ENCODE measurements at places on chromosomes 5 and 9. TPM values are rescaled to one million over a fixed set of nuclear protein-coding genes. Genes with fewer than 3 reads are reported as not detected.

Gene EGFL7
- total RNA-seq: 42.3 TPM

Gene PCDH12
- not detected for total RNA-seq

Gene BDP1
- total RNA-seq: 30.7 TPM

DNA sequence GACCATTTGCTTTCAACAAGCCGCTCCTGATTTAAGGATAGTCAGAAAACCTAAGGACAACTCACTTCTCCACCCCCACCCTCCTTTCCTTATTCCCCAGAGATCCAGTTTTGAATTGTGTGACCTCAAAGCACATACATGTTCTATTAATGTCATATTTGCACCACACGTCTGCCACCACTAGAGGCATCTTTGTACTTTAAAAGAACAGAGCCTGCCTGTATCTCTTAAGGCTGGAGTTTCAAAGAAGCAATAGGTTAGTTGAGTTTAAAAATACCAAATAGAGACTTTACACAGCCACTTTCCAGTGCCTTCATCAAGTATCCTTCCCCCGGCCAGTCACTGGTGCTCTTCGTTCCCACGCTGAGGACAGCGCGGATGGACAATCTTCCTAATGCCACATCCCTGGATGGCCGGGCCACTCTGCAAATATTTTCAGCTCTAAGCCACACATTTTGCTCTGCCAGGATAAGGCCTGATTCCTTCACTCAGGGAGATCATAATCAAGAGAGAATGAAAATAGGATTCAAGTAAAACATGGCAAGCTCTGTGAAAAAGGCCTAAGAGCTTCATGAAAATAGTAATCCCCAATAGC lies 146.3 kb downstream of the SNCAIP start:
- DNase-seq: no peak

DNA sequence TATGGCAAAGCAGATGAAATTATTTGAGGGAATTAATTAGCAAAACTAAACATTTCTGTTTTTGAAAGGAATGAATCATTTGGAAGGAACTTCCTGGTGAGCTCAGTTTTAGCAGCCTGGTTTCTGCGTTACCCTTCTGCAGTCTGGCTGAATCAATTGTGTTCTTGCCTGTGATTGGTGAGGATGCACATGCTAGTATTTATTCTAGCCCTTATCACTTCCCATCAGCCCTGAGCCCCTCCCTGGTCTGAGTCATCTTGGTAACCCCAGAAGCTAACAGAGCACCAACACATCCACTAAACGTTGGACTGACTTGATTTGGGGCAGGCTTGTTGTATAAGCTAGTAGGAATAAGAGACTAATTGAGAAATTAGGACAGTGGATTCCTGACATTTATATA lies 6.6 kb downstream of the TJP2 start:
- DNase-seq: peak; percentile 78

DNA sequence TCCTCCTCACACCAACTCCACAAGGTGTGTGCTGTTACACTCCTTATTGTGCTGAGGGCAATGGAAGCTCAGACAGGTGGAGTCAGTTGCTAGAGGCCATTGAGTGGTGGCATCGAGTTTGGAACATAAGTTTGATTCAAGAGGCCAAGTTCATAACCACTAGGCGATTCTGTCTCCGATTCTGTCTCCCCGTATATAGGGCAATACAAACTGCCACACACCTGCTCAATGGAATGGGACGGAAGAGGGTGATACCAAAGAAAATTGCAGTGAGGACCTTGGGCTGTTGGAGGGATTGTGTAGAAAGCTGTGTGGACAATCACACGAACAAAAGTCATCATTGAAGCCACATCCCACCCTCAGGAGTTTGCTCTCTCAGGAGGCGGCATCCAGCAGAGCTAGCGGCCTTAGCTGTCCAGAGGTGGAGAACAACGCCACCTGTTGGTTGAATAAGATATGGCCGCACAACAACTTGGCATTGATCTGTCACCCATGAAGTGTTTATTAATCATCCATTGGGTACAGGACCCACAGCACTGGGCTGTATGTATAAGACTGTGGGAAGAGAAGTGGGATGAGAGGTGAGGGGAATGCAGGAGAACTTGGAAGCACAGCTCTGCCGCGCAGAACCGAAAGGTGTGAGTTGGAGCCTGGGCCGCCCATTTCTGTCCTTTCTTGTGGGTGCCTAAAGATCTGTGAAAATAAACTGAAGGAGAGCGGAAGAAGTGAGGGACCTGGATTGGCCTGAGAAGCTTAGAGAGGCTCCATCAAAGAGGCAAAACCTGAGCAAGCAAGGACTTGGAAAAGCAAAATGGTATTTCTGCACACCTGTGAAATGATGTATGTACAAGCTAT lies 16.1 kb upstream of the NEUROG1 start:
- DNase-seq: peak; percentile 43

DNA sequence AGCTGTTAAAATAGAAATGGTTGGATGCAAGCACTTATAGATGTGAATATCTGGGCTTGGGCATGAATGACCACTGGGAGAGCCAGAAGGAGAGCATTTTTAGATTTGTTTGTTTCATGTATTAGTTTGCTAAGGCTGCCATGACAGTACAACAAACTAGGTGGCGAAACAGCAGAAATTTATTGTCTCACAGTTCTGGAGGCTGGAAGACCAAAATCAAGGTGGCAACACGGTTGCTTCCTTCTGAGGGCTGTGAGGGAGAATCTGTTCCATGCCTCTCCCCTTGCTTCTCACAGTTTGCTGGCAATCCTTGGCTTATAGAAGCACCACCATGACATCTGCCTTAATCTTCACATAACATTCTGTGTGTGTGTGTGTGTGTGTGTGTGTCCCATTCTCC lies 20.2 kb upstream of the CDC23 start:
- DNase-seq: no peak

GRCh38 chr5:176779537-176779936 lies 30.8 kb upstream of the UNC5A start:
- no peak for DNase-seq

DNA sequence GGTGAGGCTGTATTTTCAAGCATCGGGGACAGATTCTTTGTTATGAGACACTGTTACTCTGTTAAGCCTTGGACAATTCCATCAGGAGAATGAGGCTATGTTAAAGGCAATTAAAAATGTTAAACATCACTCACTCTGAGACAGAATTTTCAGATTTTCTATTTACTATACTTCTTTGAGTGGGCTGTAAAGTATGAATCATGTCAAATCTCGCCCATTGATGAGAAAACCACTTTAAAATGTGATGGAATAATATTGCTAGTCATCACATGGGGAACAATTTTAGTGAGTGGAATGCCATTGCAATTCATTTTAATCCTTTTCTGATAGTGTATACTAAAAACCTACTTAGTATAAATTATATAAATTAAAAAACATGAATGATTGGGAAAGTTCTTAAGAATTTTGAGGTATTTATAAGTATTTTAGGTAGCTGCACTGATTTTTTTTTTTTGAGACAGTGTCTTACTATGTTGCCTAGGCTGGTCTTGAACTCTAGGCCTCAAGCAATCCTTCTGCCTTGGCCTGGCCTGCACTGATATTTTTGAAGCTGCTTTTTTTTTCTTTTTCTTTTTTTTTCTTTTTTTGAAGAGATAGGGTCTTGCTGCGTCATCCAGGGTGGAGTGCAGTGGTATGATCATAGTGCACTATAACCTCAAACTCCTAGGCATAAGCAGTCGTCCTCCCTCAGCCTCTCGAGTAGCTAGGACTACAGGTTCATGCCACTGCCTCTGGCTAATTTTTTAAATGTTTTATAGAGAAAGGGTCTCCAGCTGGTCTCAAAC lies 73.2 kb downstream of the KIAA1958 start:
- no peak for DNase-seq

GRCh38 chr5:124071039-124071438 lies 559.1 kb downstream of the CSNK1G3 start:
- no peak for DNase-seq

DNA sequence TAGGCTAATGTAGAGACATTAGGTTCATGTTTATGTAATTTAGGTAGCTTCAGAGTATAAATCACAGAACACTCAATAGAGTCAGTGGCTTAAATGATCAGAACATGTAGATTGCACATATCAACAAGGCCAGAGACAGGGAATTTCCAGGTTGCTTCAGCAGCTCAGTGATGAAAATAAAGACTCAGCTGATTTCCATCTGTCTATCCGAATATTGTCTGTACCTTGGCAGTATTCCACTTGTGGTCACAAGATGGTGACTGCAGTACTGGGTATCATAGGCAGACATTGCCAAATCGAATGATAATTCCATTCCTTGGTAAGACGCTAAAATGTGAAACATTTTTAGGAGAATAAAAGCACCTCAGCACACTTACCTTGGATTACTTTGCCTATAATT lies 702.2 kb downstream of the MAT2B start:
- DNase-seq: no peak

- no peak for DNase-seq
These were observed 122.1 kb upstream of the DMAC1 start for GRCh38 chr9:7921545-7922197.

DNA sequence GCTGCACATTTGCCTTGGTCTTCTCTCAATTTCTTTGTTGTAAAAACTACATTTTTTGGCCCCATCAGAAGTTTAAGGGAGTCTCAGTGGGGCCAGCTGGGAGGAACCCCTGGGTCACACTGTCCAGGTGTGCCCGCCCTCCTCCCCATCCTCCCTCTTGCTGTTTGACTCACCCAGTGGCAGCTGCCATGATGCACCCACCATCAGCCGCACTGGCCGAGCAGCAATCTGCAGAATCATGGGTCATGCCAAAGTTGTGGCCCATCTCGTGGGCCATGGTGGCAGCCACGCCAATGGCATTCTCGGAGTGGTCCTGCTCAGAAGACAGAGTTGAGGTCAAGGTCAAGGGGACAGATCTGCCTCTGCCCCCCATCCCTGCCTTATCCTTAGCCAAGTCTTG lies 45.5 kb downstream of the NIPAL4 start:
- DNase-seq: no peak

DNA sequence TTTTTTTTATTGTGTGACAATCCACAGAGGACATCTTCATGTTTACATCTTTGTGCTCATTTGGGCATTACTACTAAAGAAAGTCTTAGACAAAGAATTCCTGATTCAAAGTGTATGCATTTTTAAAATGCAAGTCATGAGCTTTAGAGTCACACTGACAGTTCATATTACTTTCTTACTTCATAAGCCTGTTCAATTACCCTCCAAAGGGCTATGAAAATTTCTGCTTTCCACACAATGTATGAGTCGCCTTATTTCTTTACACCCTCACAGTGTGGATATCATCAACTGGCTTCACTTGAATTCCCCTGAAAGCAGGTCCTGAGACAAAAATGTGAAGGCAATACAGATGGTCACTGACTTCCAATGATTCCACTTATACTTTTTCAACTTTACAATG lies 280.4 kb upstream of the PTGER4 start:
- DNase-seq: no peak

DNA sequence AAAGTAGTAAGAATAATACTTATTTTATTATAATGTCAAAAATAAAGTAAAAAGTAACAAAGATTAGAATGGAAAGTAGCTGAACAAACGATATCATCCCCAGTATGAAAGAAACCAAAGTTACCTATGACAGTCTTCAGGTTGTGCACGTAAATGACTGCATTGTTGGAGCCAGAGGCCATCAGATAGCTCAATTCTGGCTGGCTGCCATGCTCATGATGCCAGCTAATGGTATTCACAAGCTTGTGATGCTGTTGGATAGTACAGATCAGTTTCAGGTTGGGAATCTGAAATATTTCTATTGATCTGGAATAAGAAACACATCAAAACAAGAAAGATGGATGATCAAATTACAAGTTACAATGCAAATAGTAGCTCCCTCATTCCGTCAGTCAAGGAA lies 21.1 kb downstream of the GEMIN5 start:
- DNase-seq: no peak

DNA sequence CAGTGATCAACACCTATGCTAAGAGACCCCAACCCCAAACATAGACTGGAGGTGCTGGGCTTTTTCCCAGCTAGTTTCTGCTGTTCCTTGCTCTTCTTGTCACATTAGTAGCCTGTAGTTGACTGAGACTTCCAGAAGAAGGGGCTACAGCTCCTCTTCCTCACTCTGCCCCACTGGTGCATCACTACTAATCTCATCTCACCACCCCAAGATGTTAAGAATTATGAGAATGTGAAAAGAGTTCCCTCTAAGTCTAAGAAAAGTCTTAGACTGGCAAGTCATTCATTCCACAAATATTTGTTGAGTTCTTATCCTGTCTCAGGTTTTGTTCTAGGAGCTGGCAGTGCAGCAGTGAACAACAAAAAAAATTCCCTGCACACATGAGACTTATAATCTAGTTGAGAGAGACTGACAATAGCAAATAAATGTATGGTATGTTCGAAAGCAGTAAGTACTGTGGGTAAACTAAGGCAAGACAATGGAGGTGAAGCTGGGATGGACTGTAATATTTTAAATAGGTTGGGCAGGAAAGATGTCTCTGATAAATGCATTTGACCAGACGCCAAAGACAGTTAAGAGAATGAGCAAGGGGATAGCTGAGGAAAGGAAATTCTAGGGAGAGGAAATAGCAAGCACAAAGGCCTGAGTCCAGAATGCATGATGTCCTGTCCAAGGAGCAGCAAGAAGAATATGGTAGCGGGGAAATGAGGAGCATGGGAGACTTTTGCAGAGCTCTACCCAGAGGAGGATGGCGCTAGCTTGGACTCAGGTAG lies 92.3 kb downstream of the PTCD2 start:
- DNase-seq: no peak

DNA sequence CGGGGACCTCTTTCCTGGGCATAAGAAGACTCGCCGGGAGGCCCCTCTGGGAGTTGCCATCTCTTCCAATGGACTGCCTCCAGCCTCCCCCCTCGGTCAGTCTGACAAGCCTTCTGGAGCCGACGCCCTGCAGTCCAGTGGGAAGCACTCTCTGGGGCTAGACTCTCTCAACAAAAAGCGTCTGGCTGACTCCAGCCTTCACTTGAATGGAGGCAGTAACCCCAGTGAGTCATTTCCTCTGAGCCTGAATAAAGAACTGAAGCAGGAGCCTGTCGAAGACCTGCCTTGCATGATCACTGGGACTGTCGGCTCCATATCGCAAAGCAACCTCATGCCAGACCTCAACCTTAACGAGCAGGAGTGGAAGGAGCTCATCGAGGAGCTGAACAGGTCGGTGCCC lies 28.4 kb upstream of the LTC4S start:
- DNase-seq: peak; percentile 18

DNA sequence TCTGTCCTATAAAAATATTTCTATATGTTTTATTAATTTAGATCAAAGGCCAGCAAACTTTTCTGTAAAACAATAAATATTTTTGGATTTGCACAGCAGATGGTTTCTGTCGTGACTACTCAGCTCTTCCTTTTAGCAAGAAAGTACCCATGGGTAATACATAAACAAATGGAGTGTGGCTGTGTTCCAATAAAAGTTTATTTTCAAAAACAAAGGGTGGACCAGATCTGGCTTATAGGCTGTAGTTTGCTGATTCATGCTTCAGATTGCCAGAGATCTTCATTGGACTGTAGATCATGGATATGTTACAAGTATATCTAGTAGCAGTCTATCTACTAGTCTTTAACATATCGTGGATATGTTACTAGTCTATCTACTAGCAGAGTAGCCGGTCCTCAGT lies 590.5 kb downstream of the CSNK1G3 start:
- DNase-seq: no peak

DNA sequence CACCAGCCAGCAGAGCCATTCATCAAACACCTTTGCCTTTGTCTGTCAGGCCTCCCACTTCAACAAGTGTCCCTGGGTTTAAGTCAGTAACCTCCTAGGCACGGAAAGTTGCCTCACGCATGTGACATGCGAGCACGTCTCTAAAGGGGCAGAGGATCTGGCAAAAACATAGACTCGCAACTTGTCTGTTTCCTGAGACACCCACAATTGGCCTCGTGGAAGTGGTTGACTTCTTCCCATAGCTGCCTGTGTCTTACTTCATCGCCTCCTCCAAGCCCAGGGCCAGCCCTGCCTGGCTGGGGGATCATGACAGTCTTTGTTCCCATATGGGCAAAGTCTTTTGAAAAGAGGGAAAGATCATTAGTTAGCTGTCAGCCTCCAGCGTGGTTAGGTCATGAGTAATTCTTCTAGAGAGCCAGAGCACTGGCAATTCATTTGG lies 35.5 kb upstream of the GLRX start:
- no peak for DNase-seq
